ENCODE measurements at places on chromosomes 1 and 21.

DNA sequence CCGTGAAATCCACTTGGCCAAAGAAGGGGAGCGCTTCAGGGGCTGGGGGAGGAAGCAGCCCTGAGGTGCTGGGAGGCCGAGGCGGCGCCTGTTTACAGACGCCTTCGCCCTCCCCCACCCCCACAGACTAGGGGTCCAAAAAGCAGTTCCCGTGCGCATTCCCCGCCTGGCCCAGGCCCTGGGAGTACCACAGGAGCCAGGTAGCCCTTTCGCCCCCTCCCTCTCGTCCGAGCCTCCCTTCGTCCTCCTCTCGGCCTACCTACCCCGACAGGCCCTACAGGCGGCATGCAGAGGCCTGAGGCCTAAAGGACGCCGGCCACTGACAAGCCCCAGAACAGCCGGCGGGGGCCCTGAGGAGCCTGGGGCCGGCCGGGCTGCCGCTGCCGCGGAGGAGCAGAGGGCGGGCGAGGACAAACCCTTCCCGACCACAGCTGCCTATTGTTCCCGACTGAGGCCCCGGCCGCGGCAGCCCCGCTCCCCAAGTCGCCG, 522 bp downstream of the RC3H1 start:
- peak; percentile 26 for DNase-seq

DNA sequence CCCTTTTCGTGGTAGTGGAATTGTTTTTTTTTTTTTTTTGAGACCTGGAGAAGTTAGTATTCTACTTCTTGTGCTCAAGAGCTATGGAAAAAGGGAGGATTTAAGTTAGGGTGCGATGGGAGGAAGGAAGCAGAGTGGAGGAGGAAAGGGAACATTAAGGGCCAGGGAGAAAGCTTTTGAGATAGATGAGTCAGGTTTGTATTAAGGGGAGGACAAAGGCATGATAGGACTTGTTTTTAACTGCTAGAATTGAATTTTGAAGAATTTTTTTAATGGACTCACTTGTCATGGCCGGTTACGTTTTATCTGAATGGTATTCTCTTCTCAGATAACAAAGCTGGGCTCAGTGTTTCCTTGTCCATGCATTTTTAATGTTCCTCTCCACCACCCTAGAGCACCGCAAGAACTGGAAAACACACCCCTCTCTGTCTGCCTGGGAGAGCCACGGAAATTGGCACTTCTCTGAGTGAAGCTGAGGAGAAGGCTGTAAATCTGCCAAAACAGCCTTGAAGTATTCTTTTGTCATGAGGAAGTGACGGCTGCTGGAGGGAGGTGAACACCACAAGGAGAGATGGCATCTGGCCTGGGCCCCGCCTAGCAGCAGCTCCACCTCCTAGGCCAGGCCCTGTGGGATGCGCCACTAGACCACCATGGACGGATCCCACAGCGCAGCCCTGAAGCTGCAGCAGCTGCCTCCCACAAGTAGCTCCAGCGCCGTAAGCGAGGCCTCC, 3.5 kb downstream of the NIPAL3 start:
- no peak for DNase-seq

DNA sequence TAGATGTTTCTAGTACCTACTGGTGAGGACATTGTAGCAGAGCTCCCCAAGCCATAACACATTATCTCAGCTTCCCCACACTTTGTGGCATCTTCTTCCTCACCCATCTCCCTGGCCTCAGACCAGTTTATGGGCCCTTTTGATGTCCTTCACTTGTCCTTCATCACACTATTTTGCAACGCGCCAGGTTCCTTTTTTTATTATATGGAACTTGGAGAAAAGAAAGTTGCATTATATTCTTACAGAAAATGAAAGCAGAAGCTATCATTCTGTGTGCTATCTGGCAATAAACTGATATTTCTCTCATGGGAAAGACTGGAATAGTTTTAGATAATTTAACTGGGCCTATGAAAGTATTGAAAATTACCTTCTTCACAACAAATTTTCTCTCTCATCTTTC, 196.9 kb upstream of the ETV3 start:
- no peak for DNase-seq

GRCh38 chr1:3072391-3073185, 3.6 kb downstream of the PRDM16 start:
- no peak for DNase-seq

GRCh38 chr21:22351076-22351475, 1352.9 kb downstream of the NCAM2 start:
- no peak for DNase-seq

- DNase-seq, result no peak
Observed at GRCh38 chr1:163163163-163163562, 39.6 kb downstream of the RGS5 start.

DNA sequence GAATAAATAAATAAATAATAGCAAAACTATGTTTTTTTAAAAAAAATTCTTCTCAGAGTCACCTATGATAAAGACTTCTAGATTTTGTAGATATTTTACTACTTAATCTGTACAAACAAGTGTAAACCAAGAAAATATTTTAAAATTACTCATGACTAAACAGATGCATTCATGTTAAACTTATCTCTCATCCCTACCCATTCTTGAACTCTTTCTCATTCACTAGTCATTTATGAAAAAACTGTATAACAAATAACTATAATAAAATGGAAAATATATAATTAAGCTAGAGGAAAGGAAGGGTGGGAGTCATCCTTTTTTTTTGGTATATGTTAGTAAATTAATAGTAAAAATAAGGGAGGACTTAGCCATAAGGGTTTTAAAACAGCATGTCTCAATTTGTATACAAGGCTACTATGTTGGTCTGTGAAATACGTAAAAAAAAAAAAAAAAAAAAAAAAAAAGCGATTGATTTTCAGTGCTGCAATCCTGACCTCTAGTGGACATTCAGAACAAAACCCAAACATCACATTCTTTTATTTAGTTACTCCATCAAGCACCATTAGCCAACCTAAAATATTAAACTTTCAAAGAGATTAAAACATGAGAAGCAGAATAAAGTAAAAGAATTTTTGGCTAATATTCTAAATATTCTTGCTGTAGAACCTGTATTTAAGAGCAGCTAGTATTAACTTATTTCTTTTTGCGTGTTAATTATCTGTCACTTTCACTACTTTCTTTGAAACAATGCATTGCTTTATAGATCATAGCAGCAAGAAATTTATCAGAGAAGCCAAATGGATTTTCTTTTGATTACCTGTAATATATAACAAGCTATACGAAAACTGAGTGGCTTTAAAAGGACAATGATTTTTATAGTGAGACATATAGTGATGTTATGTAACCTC, 255.8 kb upstream of the CACYBP start:
- DNase-seq, result no peak
